ENCODE measurements at places on chromosomes 1 and 21. TPM values are rescaled to one million over a fixed set of nuclear protein-coding genes. Genes with fewer than 3 reads are reported as not detected.

The HAO2 gene
- not detected for total RNA-seq

- DNase-seq: no peak
Measured at GRCh38 chr1:165826565-165827267, 698 bp upstream of the UCK2 start.

DNA sequence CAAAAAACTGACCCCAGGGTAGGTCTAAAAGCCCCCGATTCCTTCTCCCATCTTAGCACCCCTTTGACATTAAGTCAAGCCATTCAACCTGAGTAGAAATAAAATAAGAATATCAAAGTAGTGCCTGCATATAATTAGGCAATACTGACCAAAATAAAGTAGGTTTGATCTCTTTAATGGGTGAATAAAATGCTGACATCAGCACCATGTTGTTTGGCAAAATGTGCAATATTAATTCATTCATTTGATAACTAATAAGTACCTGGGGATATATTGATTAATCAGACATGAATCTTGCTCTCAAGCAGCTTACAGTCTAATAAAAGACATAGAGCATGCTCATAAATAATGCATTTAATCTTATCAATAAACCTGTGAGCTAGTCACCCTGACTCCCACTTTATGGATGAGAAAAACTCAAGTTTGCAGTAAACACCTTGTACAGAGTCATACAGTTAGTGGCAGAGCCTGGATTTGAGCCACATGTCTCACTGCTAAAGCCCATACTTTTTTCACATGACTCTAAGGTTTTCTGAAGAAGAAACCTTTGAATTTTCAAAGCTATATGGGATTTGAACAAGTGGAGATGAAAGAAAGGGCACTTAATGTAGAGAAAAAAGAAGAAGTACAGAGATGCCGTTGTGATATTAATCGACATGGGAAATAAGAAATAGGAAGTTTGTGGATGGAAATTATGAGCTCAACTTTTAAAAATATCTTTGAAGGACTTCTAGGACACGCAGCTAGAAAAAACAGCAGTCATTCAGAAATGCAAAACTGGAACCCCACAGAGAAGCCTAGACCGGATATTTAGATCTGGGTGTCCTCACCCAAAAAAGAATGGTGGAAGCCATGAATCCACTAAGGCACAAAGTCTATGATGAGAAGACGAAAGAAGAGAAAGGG lies 183.9 kb downstream of the TOMM20 start:
- DNase-seq: no peak

- peak; percentile 22 for DNase-seq
Measured at GRCh38 chr1:156963621-156964020, 43.2 kb downstream of the LRRC71 start.

DNA sequence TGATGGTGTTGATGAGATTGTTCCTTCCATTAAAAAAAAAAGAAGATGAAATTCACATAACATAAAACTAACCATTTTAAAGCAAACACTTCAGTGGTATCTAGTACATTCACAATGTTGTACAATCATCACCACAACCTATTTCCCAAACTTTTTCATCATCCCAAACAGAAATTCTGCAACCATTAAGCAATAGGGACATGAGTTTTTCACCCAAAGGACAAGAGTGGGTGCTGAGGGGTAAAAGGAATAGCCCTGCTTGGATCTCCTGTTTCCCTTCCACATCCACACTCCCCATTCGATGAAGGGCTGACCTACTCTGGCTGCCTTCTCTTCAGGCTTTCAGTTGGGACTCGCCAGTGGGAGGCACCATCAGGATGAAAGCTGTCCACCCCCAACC lies 59.3 kb downstream of the SLC9A1 start:
- DNase-seq: no peak

- peak; percentile 35 for DNase-seq
Measured at GRCh38 chr21:45724345-45724961, 80.9 kb downstream of the PCBP3 start.

DNA sequence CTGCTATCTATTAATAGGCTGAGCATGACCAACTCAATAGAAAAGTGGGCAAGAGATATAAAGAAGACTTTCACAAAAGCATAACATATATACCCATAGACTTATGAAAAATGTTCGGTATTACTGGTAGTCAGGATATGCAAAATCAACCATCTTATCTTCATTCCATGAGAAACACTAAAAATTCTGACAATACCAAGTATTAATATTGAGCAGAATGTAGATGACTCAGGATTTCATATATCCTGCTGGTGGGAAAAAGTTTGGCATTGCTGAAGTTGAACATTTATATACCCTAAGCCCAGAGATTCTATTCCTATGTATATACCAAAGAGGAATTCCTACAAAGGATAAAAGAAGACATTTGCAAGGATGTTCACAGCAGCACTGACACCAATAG lies 138.3 kb downstream of the CLEC20A start:
- no peak for DNase-seq

The KLHDC7A gene
- total RNA-seq: not detected

GRCh38 chr1:99533909-99534637 lies 111.8 kb upstream of the PALMD start:
- DNase-seq: no peak

- no peak for DNase-seq
Measured at GRCh38 chr1:246511203-246511602, 4.1 kb upstream of the SMYD3 start.

GRCh38 chr1:89945852-89946476 lies 48.9 kb upstream of the ZNF326 start:
- no peak for DNase-seq

- DNase-seq: no peak
Measured at GRCh38 chr1:47190509-47190855, 646 bp upstream of the PDZK1IP1 start.

The TENT5C gene
- total RNA-seq: 14.9 TPM

The ADAMTSL4 gene
- 46.3 TPM for total RNA-seq

DNA sequence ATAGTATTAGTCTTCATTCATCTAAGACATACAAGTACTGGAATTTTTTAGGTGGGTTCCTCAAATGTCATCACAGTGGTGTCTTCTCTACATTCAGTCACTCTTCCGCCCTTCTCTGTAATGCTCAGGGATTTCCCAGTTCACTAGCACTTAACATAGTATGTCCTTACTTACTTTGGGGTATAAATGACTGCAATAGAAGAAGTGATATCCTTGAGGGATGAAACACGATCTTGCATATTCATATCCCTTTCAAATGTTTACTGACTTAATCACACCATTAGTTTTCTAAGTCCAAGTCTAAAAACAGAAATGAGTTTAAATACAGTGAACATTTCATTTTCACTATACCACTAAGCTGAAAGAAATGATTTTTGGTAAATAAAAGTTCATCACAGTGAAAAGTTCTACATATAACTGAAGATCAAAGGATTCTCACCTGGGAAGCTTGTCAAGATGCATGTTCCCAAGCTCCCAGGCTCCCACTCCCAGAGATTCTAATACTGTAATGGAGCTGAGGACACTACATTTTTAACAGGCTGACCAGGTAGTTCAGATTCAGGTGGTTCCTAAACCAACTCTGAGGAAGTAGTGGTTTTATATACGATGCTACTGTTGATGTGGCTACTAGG lies 29.7 kb downstream of the MRPL39 start:
- no peak for DNase-seq

DNA sequence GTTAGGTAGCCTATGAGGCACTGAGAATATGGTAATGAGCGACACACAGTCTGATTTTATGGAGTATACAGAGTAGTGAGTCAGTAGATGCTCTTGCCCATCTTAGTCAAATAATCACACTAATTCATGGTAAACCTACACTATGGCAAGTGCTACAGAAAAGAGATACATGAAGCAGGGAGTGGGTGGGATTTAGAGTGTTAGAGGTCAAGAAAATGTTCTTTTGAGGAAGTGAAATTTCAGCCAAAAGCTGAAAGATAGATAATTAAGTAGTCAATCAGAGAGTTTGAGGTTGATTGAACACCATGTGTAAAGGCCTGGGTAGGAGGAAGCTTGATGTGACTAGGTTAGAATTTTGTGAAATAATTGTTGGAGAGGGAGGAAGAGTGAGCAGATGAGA lies 14.7 kb downstream of the MDM4 start:
- DNase-seq: no peak

The ZSWIM5 gene
- total RNA-seq: 0.93 TPM

The UBASH3A gene
- not detected for total RNA-seq

GRCh38 chr1:30043256-30043655 lies 680.1 kb downstream of the MATN1 start:
- no peak for DNase-seq

The PTPRU gene
- total RNA-seq: 15.3 TPM

GRCh38 chr1:154485910-154486496 lies 16.0 kb upstream of the TDRD10 start:
- DNase-seq: no peak

DNA sequence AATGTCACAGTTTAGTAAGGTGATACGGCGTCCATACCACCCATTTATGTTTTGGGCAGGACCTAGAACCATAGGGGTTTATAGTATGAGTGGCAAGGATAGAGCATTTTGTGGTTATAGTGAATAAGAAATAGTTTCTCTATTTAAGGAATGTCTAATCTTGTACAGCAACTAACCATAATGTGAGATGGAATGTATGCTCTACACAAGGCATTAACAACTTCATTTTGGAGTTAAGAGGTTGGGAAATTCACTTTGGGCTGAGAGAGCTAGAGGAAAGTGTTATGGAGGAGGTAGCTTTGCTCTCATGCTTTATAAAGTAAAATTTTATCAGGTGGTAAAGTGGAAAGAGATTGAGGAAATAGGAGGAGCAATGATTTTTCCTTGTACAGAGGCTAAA lies 3.0 kb upstream of the MCL1 start:
- no peak for DNase-seq

DNA sequence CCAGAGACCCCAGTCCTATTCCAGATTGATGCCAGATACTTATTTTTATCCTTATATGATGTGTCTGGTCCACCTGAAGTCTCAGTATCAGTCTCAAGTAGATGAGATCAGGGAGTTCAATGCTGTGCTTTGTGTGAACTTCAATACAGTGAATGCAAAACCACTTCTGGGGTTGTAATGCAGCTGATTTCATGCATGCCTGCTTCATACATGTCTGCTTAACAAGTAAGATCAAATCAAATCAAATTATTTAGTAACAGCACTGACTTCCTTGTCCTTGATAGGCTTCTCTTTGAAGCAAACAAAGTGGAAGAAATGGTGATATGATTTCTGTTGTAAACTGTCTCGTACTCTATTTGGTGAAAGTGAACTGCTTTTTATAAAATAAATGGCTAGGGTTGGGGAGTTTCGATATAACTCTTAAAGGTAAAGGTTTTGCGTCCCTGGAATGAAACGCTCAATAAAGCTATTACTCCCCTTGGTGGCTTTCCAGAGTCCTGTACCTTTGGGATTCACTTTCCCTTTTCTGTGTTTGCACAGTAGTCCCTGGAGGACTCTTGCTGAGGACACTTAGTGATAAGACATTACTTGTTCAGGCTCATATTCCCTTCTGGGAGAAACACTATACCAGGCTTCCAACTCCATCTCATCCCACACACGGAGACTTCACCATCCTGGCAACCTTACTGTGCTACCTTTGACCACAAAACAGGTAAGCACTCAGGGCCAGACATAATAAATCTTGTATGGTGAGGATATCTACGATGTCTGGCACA lies 59.3 kb downstream of the FH start:
- DNase-seq: no peak

GRCh38 chr1:2395245-2395644 lies 3.6 kb downstream of the RER1 start:
- DNase-seq: no peak
